Prostate gland (tissue), 2 donors: ENCODE measurements at places on chromosomes 4 and X. TPM values are rescaled to one million over a fixed set of nuclear protein-coding genes. Genes with fewer than 3 reads are reported as not detected.

Gene TEX13B
- total RNA-seq: not detected

Gene HTN3
- total RNA-seq: not detected

Gene SYNPO2
- total RNA-seq: 181 TPM

- H3K4me1 ChIP-seq: no peaks in the 10 kb centered on the region
- H3K27ac ChIP-seq: no peak overlapping the region
- DNase-seq: no peak
- no peak overlapping the region for H3K4me3 ChIP-seq
- no peaks in the 10 kb centered on the region for H3K27me3 ChIP-seq
These were observed 85.1 kb upstream of the HPRT1 start for GRCh38 chrX:134374910-134375309.

Gene RTL5
- 2.8 TPM for total RNA-seq

DNA sequence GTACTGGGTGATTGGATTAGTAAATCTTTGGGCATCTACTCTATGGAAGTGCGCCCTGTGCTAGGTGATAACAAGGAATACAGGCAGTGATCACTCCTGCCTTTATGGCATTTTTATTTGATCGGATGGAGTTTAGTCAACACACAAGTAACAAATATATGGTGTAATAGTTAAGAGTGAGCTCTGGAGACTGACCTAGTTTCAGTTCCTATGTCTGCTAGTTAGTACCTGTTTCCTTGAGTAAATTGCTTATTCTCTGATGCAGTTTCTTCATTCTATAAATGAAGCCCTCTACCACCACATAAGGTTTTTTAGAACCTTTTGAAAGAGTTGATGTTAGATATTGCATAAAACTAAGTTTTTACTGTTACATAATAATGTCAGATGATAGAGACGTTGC is 134.6 kb downstream of the KDM6A start:
- H3K27ac ChIP-seq: no peak overlapping the region
- H3K36me3 ChIP-seq: no peaks in the 10 kb centered on the region
- H3K4me3 ChIP-seq: no peak overlapping the region
- DNase-seq: no peak

DNA sequence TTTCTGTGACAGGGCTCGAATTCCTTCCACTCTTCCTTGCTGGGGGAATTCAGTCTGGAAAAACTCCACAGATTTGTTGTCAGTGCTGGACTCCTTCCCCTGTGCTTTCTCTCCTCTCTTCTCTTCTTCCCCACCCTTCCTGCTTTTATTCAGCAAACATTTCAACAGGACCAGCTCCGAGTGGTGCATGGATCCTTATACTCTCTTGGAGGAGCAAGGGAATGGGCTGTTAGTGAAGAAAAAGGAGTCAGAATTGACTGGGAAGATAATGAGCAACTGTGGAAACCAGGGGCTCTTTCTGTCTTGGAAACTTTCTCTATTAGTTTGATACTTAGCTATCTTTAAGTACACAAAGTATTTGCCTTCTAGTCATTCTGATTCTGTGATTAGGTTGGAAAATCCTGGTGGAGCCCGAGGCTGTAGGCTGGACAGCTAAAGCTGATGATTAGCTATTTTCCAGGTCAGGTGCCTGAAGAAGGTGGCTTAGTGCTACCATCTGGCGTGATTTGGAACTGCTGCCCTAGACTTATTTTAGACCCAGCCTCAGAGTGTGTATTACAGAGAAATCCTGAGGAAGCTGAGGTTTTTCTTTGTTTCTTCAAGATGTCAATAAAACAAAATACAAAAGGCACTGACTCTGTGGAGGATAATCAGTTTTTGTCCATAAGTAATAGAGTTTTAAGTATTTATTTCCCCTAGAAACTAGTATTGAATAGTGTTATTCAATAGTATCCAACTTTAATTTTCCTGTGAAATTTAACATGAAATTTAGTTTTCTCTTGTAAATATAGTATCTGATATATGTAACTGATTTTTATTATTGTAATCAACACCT is 38.4 kb downstream of the NAP1L5 start:
- H3K36me3 ChIP-seq: no peaks in the 10 kb centered on the region
- no peaks in the 10 kb centered on the region for H3K27me3 ChIP-seq
- H3K27ac ChIP-seq: peak overlapping the region; percentile 56

Gene CLGN
- total RNA-seq: 20.7 TPM

- no peaks in the 10 kb centered on the region for H3K36me3 ChIP-seq
- peaks cover 8% of the 10 kb centered on the region for H3K4me1 ChIP-seq
- no peak for DNase-seq
These were observed 19.2 kb upstream of the SPON2 start for GRCh38 chr4:1191621-1192020.

DNA sequence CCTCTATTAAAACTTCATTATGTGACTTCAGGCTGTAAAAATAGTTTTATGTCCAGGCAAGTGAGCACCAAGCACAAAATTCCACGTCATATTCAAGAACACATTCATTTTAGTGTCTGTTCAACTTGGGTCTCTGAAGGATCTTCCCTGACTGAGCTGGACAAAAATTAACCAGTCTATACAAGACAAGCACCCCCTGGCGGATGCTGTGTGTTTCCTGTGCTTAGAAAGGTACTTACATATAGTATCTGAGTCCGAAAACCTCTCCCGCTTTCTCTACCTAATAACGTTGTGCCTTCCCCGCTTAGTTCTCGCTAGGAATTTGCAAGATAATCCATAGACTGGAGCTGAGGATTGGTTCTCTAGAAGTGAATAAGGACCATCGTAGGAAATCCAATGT is 2214.5 kb upstream of the TENM3 start:
- no peaks in the 10 kb centered on the region for H3K36me3 ChIP-seq
- no peak for DNase-seq
- H3K4me3 ChIP-seq: no peak overlapping the region
- H3K4me1 ChIP-seq: no peaks in the 10 kb centered on the region
- H3K27me3 ChIP-seq: no peaks in the 10 kb centered on the region

Gene PQBP1
- total RNA-seq: 37.1 TPM

DNA sequence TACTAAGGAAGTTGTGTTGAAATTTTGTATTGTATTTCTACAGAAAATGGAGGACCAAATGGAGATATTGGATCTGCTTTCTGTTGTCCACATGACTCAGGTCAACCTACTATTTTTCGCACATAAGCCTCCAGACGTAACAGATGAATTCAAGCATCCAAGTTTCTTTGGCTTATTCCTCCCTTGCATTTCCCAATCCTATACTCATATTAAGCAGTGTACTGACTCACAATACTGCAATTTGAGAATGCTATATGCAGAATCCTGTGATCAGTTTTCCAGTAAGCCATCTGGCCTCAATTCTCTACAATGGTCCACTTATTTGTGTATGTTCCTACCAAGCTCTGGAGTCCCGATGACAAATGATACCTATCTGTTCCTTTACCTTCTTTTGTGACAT is 75.7 kb downstream of the ASB9 start:
- H3K27me3 ChIP-seq: no peaks in the 10 kb centered on the region
- no peak overlapping the region for H3K27ac ChIP-seq
- no peak for DNase-seq
- no peak overlapping the region for H3K4me3 ChIP-seq
- H3K36me3 ChIP-seq: no peaks in the 10 kb centered on the region

Gene INTU
- 6.1 TPM for total RNA-seq

- H3K27ac ChIP-seq: peak within 1 kb of the TSS; percentile 74
- H3K4me3 ChIP-seq: peak within 1 kb of the TSS; percentile 44
- H3K27me3 ChIP-seq: no peaks in the 10 kb centered on the region
- peak; percentile 22 for DNase-seq
These were observed at the start of gene RPS6KA6 for GRCh38 chrX:84187533-84188319. Gene RPS6KA6 (minus strand): TSS chrX:84188199. CDS start chrX:84187899, 300 bp downstream.

DNA sequence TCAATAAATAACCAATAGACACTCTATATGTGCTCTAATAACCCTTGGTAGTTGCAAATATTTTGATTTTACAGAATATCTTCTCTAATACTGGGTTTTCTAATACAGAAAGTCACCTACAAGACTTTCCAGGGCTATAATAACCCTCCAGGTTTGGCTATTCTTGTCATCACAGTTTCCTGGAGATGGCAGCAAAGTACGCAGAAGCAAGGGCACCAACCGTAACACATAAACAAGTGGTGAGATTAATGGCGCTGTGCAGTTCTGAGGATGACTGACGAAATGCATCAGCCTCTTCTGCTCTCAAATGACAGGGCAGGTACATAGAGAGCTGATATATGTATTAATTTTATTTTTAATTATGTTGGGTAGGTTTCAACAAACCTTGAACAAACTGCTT is 122.4 kb downstream of the C4orf33 start:
- H3K4me3 ChIP-seq: no peak overlapping the region
- no peak for DNase-seq
- no peaks in the 10 kb centered on the region for H3K36me3 ChIP-seq
- H3K27me3 ChIP-seq: no peaks in the 10 kb centered on the region
- no peaks in the 10 kb centered on the region for H3K4me1 ChIP-seq

- no peaks in the 10 kb centered on the region for H3K36me3 ChIP-seq
- H3K27ac ChIP-seq: no peak overlapping the region
- DNase-seq: no peak
- H3K27me3 ChIP-seq: no peaks in the 10 kb centered on the region
- H3K4me1 ChIP-seq: no peaks in the 10 kb centered on the region
These were observed 322.9 kb downstream of the ANKRD50 start for GRCh38 chr4:124389591-124389990.

DNA sequence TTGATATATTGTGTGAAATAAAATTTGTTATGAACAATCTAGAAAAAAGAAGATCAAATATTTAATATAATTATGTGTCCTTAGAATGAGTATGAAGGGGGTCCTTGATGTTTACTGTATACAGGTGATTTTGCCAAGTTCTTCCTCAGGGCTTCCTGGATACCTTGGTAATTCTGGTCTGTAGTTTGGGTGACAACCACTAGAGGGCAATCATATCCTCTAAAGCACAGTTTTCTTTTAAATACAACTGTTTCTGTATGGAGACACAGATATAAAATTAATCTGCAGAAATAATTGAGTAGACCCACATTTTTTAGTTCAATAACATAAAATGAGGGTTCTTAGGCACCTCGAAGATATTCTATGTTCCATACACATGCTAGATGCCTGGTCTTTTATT is 157.7 kb downstream of the SPANXN1 start:
- no peaks in the 10 kb centered on the region for H3K27me3 ChIP-seq
- no peak overlapping the region for H3K27ac ChIP-seq
- H3K36me3 ChIP-seq: no peaks in the 10 kb centered on the region

Gene SPANXA2
- total RNA-seq: not detected

- no peak overlapping the region for H3K4me3 ChIP-seq
- H3K4me1 ChIP-seq: no peaks in the 10 kb centered on the region
- no peaks in the 10 kb centered on the region for H3K36me3 ChIP-seq
- H3K27me3 ChIP-seq: no peaks in the 10 kb centered on the region
- DNase-seq: no peak
These were observed 120.1 kb downstream of the MANBA start for GRCh38 chr4:102640669-102641068.
